ENCODE measurements at places on chromosomes 16 and 17.
A peak's percentile ranks its signal among the peaks of the same experiment; 100 is the strongest.

GRCh38 chr16:50326835-50327465, 41.8 kb downstream of the BRD7 start:
- DNase-seq: peak; percentile 49

- DNase-seq: no peak
Measured at GRCh38 chr17:70929226-70929625, 759.9 kb downstream of the KCNJ2 start.

- no peak for DNase-seq
Measured at GRCh38 chr17:49776551-49777300, 11.8 kb upstream of the KAT7 start.

GRCh38 chr17:64102627-64103390, 27.1 kb downstream of the ERN1 start:
- DNase-seq: no peak

DNA sequence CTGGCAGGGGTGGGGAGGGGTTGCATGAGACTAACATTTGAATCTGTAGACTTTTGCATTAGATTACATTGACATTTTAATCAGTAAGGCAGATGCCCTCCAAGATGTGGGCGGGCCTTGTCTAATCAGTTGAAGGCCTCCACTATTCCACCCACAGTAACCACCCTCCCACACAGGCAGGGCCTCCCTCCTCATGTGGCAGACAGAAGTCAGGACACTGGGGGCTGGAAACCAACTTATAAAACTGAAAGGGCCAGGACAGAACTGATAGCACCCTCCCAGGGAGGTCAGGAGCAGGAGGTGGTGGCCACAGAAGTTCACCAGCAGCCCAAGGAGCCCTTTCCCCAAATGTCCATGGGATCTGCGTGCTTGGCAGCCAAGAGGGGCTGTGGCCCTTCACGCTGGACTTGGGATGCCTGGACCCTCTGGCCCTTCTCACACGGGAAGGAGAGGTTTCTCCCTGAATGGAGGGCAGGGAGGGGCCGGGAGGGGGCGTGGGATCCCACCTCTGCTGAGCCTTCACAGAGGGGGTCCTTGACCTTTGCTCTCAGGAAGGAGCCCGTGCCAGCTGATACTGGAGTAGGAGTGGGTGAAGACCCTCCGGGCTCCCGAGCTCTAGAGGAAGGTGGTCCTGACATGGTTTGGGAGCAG, 4.6 kb downstream of the PYCR1 start:
- DNase-seq: no peak

All from GM12864 (cell line).